ENCODE measurements at places on chromosomes 6 and 20.

DNA sequence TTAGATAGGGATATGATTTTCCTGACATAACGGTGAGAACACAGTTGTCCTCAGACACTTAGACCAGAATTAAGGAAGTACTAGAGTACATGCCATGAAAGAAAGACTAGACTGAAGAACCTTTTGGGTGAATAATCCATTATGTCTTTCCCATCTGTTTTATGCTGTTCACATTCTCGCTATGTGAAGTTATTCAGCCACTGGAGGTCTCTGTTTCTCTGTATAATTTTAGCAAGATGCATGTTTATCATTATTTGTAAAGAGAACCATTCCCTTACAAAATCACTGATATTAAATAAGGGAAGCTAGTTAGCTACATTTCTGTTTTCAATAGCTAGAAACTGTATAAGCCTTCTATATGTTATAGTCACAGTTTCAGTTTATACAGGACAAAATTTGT, 391.9 kb downstream of the CD109 start:
- no peak for DNase-seq

DNA sequence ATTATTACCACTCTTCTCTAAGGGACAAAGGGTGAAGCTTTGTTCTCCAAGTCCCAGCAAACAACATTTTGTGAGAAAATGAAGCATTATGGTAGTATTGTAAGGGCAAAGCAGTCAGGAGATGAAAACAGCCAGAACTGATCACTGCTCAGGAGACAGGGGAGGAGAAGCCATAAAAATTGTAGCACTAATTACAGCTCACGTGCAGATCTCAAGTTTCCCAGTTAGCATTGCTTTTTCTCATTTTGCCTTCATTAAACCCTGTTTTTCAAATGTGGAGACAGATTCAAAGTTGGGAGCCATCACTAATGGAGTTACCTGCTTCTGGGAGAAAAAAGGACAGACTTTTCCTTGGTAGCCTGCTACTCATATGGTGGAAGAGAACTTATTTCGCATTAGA, 210.9 kb upstream of the PDE10A start:
- DNase-seq = no peak

DNA sequence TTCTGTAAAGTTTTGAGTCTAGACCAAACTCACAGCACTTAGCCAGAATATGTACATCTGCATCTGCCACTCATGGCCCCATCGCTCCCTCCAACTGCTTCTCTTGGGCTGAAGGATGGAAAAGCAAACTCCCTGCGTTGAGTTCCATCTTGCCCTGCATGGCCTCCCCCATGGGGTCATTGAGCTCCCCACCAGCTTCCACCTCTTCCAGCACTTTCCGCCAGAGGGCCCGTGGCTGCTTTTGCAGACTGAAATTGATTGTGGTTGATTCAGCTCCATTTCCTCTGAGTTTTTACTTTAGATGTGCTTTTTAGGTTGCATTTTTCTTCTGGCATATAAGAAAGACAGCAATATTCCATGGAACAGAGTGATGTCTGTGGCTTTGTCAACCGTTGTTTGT, 263.1 kb downstream of the ESR1 start:
- DNase-seq = no peak

- DNase-seq = peak; percentile 83
Observed at GRCh38 chr6:157323966-157324300, 614 bp upstream of the TMEM242 start.

DNA sequence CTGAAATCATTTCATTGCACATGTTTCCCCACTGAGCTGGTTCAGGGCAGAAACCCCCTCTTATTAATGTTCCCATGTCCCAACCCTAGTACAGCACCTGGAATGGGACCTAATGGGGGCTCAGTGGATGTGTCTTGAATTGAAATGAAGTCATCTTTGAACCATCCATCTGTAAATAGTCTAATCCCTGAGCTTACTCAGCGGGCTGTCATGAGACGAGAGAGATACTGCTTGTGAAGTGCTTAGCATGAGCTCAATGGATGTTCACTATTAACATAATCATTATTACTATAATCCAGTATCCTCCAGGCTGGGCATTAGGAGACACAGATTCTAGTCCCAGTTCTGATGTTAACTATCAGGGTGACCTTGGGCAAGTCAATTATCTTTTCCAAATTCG, 106.6 kb upstream of the LRFN2 start:
- DNase-seq = no peak

DNA sequence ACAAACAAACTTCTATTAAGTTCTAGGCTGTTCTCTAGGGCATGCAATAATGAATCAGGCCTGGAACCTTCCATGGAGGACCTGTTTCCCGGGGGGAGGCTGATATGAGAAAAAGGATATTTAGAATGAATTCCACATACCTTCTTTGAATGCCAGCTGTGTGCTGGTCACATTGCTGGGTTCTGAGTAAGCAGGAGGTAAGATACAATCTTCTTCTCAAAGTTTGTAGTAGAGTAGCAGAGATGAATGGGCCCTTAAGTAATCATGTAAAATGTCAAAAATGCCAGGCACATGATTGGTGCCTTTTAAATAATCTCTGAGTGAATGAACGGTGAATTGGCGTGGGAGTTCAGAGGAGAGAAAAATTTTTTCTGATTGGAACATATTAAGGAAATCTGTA, 47.4 kb downstream of the TGM2 start:
- DNase-seq = no peak

DNA sequence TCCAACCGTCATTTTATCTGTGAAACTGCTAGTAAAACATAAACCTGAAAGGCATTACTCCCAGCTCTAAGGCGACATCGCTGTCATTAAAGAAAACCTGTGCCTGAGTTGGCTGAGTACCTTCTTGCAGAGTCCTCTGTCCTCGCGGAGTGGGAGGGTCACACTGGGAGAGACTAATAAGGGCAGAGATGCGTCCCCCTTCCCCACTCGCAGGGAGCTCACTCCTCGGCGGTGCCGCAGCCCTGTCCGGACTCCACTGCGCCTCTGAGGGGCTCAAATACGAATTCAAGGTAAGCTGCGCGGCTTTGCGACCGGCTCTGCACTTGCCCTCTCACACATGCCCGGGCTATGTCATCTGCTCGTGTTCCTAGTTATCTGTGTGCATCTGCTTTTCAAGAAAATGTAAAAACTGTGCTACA, at the start of gene COL19A1:
COL19A1 (plus strand) TSS at position 206 of the 419 bp plus-strand sequence. CDS start 13,012 bp downstream, outside the sequence.
- no peak for DNase-seq

DNA sequence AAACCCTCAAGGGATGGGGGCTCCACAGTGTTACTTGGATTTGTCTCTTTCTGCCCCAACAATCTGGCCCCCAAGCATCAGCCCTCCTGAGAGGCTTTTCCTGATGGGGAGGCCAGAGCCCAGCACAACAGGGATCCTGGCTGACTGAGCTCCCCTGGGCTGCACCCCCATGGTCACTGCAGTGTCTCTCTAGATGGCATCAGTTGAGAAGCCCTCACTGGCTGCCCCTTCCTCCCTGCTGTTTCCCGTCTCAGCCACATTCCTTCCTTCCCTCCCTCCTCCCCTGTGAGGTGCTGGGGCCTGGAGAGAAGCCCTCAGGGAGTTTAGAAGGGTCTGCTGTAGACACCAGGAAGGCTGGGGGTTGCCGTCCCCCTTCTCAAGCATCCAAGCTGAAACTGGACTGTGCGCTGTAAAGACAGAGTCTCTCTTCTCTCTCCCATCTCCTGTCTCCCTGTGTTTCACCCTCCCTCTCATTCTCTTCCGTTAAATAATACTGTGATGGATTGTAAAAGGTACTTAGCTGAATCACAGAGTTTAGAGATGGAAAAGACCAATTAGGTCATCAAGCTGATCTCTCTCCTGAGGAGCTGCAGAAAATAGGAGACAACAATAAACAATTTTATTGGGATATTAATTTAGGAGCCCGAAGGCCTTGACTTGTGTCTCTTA, 29.7 kb downstream of the SAYSD1 start:
- peak; percentile 52 for DNase-seq

DNA sequence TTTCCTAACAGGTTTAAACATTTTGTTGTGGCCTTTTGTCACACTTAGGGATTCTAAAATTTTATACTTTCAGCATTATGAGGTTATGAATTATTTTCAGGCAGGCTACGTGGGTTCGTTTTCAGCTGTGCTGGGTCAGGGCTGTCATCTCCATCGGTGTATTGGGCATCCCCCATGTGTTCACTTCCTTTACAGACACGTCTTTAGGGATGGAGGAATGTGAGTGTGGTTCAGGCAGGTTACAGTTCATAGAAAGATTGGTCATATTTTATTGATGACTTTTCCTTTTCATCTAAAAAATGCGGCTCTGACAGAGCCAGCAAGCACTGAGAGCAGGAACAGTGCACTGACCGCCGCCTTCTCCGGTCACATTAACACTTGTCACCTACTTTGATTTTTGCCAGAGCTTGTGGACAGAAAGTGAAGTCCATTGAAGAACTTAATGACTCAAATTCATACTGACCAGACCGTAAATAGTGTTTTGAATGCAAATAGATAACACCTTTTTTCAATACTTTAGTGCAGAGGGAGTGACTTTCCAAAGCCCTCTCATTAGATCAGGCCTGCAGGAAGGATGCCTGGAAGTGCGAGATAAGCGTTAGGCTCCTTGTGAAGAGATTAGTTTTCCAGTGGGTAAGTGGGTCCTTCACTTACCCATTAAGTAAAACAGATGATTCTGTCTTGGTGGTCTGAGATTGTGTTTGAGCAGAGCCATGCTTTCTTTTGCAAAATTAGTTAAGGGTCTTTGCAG, 113.1 kb downstream of the TIAM2 start:
- peak; percentile 19 for DNase-seq

GRCh38 chr6:155395339-155395738, 60.3 kb downstream of the NOX3 start:
- DNase-seq = no peak

DNA sequence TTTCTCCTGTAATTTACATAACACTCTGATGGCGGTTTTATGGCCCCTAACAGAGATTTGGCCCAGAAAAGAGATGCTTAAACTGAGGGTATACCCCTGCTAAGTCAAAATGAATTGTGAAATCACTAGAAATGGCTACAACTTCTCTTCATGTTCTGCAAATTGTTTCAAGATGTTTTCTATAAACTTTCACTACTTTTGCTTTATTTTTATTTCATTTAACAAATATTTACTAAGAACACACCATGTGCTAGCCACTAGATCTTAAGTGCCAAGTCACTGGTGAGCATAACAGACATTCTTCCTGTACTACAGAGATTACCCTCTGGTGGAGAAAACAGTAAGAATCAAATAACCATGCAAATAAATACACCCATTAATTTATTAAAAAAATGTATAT, 87.6 kb downstream of the KCNQ5 start:
- no peak for DNase-seq

DNA sequence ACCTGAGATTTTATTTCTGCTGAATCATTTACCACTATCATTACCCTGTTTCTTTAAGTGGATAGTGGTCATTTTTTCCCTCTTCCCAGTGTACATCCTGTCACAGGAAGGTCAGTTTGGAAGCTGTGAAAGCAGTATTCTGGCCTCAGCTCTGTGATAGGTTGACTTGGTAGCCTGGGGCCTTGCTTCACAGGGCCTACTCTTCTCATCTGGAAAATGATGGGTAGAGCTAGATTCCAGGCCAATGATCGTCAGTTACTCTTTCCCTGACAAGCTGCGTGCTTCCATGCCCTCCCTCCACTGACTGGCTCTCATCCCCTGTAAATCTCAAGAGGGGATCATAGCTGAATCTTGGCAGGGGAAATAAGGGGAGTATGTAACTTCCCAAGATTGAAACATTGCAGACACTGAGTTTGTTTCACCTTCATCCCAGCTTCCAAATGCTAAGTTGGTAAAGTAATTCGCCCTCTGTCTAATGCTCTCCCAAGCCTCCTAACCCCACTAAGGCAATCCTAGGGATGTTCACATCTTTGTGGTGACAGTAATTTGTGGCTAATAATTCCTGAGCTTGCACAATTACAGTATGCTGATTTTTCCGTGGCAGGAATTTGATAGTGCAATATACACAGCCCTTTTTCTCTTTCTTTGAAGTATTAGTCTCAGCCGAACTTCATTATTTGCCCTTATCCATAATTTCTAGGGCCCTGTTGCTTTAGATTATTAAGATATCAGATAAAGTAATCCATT, 51.2 kb downstream of the VAPB start:
- no peak for DNase-seq

DNA sequence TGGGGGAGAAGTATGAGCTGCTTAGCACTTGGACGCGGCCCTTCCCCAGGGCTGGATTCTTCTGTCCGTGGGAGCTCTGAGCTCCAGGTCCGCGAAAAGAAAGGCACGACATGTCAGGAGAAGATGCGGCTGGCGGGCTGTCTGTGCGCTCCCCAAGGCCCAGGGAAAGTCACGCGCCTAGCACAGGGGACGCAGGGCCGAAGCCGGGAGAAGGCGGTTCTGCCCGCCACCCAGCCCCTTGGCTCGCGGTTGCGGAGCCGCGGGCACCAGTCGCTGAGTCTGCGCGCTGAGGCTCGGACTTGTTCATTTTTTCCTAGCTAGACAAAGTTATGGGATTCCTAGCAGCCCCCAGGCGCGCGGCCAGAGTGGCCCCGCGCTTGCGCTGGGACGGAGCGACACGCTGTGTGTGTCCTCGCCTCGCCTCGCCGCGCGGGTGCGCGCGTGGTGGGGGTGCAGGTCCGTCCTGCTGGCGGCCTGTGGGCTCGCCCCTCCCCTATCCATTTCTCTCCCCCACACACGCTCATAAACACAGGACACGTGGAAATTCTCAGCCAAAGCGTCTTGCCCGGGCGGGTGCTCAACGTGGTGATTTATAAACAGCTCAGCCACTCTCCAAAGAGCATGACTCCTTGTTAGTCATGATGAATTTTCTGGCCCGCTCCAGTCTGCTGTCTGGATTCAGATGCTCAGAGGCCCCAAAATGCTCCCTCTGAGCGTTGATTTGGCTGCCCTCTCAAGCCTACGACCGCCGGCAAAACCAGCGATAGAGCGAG, 1.9 kb upstream of the POU3F2 start:
- DNase-seq = peak; percentile 99

DNA sequence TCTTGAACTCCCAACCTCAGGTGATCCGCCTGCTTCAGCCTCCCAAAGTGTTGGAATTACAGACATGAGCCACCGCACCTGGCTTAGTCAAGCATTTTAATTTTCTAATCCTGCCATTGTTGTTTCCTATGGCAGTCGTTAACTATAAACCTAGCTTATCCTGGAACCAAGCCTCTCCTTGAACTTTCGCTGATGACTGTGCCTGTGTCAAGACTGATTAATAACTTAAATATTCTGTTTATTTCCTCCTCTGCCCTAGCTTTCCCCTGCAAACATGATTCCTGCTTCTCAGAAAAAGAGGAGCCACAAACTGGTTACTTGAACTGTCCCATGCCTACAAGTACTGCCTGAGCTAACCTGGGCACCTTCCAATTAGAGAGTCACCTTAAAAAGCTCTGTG, 1.5 kb downstream of the VNN1 start:
- no peak for DNase-seq

DNA sequence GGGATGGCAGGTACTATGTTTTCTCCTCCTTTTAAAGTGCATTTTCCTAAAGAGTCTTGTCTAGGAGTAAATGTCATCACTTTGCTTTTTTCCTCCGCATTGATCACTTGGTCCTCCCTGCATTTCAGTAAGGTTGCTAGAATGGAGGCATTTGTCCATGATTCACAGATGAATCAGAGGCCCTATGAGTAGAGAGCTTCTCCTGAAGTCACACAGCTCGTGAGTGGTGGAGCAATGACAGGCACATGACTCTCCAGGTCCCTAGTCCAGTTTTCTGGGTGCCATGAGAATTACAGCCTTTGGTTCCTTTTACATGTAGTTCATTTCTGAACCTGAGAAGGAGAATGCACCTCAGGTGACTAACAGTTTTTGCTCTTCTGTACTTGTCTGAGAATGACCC, 50.5 kb downstream of the HLA-A start:
- DNase-seq = peak; percentile 96

GRCh38 chr20:57069442-57069841, 197.0 kb downstream of the BMP7 start:
- DNase-seq = no peak
